ENCODE measurements at places on chromosomes 3 and 15. TPM values are rescaled to one million over a fixed set of nuclear protein-coding genes. Genes with fewer than 3 reads are reported as not detected.

GRCh38 chr3:38620236-38620635 is 29.3 kb downstream of the SCN5A start:
- no peak for DNase-seq

- DNase-seq: peak; percentile 93
These were observed 28.0 kb downstream of the KLHDC8B start for GRCh38 chr3:49199239-49199899.

GRCh38 chr3:173397161-173398110 is at the start of gene NLGN1:
TSS of gene NLGN1 (plus strand) at chr3:173397744.
- peak; percentile 74 for DNase-seq

DNA sequence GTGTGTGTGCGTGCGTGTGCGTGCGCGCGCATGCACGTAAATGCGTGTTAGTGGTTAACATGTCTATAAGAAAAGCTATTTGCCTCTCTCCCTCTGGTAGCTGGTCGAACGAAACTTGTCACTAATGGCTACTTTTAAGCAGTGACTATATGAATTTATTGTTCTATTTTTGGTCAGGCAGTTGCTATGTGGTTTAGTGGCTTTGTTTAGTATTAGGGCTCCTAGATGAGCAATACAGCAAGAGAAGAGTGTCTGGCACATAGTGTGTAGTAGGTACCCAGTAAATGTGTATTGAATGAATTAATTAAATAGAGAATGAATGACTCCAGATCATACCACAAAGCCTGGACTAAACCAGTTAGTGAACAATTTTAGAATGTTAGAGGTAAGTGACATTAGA is 171.6 kb downstream of the PPM1L start:
- DNase-seq: no peak

- DNase-seq: no peak
These were observed 168.4 kb upstream of the CADPS start for GRCh38 chr3:63043631-63044030.

GRCh38 chr15:101725073-101725472 is 800 bp upstream of the TARS3 start:
- DNase-seq: no peak

Gene DCLK3
- 1.4 TPM for total RNA-seq

- DNase-seq: no peak
These were observed 50.2 kb upstream of the SI start for GRCh38 chr3:165128544-165128943.

- DNase-seq: no peak
These were observed 402.4 kb downstream of the SHQ1 start for GRCh38 chr3:72445827-72446217.

DNA sequence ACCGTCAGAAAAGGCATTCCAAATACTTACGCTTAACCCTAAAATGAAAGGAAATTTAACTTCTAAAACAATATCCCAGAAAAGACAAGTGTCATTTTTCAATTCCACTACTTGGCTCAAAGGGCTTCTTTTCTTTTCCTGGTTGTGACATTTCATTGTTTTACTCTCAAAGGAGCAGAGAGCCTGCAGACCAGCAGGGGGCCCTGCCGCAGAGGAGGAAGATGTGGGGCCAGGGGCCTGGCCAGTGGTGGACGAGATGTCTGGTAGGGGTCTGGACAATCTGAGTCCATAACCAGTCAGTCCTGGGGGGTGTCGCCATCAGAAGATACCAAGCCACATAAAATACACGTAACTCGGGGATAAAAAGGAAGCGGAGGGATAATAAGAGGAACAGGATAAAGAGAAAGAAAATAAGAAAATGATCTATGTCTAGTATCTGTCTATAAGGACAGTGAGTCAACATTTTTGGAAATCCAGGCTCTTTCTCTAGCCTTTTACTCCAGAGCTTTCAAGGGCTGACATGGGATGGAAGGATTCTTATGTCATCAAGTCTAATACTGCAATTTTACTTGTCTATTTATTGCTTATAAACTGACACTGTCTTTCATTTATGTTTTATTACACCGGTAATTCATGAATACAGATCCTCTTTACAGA is 54.2 kb upstream of the ARHGEF3 start:
- peak; percentile 68 for DNase-seq

DNA sequence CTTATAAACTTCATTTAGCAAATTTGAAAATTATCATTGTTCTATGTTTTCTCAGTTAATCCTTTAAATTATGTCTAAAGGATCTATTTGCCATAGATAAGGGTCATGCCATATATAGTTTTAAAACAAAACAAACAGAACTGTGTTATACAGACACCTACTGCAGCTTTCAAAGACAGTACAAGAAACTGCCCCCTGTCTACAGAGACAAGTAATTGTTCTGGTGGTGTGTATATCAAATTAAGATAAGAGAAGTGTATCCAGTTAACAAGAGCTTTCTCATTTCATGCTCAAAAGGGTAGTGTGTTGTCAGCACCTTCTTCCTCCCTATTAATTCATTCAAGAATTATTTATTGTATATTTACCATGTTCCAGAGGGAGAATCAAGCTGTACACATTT is 201.2 kb downstream of the FMN1 start:
- DNase-seq: no peak

DNA sequence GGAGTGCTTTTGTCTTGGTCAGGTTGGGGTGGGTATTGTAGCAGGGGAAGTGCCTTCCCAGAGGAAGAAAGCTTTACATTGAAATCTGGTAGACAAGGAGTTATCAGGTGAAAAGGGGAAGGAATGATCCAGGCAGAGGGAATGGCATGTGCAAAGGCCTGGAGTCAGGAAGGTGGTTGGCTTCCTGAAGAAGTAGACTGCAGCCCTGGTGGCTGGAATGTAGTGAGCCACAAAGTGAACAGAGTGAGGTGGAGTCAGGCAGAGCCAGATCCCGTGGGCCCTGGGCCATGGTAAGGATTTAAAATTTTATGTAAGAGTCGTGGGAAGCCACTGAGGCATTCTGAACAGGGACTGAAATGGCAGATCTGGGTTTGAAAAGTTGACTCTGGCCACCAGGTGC is 58.3 kb downstream of the RAB11A start:
- DNase-seq: peak; percentile 42

GRCh38 chr3:60101621-60102020 is 1051.8 kb upstream of the CFAP20DC start:
- DNase-seq: no peak

Gene RAD51
- total RNA-seq: 44.8 TPM

Gene SLC6A11
- total RNA-seq: 1.9 TPM

Gene FEZF2
- 0.11 TPM for total RNA-seq

Gene FETUB
- not detected for total RNA-seq

DNA sequence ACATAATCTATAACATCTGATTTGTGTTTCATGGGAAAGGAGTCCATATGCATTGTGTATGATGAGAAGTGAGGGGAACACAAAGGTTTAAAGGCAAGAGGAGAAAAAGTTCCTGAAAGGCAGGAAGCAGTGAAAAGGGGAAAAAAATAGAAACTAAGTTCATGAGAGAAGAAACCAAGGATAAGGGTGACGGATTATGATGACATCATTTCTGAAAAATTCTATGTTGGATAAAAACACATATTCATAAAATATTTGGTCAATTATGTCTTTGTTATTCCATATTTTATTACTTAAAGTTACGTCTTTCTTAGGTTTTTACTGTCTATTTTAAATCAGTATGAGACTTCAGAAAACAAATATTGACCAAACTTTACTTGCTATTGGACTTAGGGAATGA is 48.6 kb upstream of the CP start:
- no peak for DNase-seq

Gene ITIH1
- not detected for total RNA-seq

Gene CIDEC
- not detected for total RNA-seq

Gene SRGAP3
- total RNA-seq: 3.4 TPM

DNA sequence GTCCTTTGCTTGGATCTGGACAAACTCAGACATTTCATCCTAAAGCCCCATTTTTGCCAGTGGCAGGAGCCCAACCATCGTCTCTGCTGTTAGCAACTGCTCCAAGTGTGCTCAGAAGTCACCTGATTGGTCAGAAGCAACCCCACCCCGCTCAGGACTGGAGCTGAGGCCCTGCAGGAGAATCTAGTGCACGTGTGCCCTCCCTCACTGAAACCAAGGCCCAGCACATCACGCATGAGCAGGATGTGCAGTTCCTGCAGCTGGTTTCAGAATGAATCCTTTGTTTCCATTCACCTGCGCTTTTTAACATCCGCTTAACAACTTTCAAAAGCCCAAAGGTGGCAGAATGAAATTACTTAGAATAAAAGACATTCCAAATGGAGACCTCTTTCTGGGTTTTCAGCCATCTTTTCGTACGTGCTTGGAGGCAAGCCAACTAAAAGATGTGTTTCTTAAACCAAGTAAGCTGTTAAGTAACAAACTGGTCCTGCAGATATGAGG is 81.2 kb downstream of the SRGAP3 start:
- peak; percentile 59 for DNase-seq

DNA sequence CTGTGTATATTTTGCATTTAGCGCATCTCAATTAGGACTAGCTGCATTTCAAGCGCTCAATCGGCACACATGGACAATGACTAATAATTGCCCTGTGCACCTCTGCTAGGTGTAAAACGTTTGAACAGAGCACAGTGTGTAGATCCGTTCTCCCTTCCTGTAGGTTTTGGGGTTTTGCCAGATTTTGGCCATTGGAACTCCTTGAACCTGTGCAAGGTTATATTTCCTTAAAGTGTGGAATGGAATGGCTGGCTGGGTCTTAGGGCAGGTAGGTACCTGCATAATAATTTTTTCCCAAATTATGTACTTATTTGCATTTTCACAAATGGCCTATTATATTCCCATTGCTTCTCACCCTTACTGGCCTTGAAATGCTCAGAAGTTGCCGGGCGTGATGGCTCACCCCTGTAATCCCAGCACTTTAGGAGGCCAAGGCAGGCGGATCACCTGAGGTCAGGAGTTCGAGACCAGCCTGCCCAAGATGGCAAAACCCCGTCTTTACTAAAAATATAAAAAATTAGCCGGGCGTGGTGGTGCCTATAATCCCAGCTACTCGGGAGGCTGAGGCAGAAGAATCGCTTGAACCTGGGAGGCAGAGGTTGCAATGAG is 777 bp downstream of the RNU5B-1 start:
- DNase-seq: no peak

Gene GCHFR
- total RNA-seq: 37.0 TPM

- no peak for DNase-seq
These were observed 17.3 kb upstream of the BSN start for GRCh38 chr3:49536875-49537533.

Gene PODXL2
- total RNA-seq: 24.6 TPM

- no peak for DNase-seq
These were observed 8.6 kb downstream of the KLHL25 start for GRCh38 chr15:85785887-85786780.

DNA sequence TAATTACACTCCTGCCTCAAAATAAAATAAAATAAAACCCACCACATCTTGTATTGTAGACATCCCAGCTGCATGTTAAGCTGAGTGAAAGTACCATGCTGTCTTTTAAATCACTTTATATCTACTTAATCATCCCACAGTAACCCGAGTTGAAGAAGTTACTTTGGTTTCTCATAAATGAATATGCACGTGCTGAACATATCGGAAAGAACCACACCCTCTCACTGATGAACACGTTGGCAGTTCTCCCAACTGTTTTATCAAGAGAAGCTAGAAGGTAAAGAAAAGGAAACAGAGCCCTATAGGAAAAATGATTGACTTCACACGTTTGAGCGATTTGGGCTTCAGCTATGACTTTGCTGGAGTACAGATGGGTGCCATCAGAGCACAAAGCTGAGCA is 15.9 kb upstream of the TM4SF19 start:
- no peak for DNase-seq

GRCh38 chr3:31968927-31969418 is 12.1 kb downstream of the OSBPL10 start:
- DNase-seq: no peak

DNA sequence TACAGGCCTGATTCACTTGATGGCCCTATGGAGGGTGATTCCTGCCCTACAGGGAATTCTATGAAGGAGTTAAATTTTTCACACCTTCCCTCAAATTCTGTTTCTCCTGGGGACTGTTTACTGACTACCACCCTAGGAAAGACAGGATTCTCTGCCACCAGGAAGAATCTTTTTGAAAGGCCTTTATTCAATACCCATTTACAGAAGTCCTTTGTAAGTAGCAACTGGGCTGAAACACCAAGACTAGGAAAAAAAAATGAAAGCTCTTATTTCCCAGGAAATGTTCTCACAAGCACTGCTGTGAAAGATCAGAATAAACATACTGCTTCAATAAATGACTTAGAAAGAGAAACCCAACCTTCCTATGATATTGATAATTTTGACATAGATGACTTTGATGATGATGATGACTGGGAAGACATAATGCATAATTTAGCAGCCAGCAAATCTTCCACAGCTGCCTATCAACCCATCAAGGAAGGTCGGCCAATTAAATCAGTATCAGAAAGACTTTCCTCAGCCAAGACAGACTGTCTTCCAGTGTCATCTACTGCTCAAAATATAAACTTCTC is 43.6 kb downstream of the BLM start:
- DNase-seq: no peak

Gene SIDT1
- not detected for total RNA-seq

Gene OR5K2
- total RNA-seq: not detected

- no peak for DNase-seq
These were observed 152.8 kb downstream of the MEGF11 start for GRCh38 chr15:66100761-66101160.

Gene GALNT15
- 0.04 TPM for total RNA-seq

GRCh38 chr3:57856675-57857074 is 100.6 kb downstream of the SLMAP start:
- no peak for DNase-seq

- no peak for DNase-seq
These were observed 504.0 kb downstream of the UNC13C start for GRCh38 chr15:54482251-54482650.

DNA sequence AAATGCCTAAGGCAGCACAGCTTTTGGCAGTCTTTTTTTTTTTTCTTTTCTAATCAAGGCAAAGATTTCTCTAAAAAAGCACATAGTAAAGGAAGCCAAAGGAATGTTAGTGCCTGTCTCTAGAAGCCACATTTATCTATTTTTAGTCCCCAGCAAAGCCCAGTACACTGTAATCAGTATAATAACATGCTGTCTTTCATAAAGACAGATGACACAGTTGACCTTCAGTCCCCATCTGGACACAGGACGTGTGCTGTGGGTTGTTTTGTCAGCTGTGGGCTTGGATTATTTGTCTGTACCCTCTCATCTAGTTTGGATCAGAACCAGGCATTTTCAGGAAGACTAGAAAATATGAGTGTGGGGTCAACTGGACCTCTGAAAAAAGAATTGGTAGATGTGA is 110.4 kb upstream of the CTNNB1 start:
- DNase-seq: no peak

Gene GOLGA8H
- 0.70 TPM for total RNA-seq

Gene EPHB3
- 1.0 TPM for total RNA-seq

Gene MME
- total RNA-seq: 14.6 TPM

DNA sequence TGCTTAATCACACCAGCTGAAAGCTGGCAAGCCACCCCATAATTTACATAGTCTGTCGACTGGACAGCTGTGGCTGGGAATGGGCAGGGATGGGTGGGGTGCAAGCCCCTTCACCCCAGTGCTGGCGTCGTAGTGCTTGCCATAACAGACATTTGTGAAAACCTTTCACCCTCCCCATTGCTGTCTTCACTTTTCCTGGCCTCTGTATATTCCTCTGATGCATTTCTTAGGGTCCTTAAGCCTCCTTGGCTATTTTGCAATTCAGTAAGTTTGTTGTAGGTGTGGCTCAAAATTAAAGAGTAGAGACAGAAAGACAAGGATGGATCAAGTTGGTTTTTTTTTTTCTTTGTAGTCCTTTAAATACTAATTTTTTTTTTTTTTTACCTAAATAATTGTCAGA is 383.3 kb upstream of the MCTP2 start:
- DNase-seq: no peak

- DNase-seq: peak; percentile 4
These were observed 18.2 kb upstream of the ACOX2 start for GRCh38 chr3:58555203-58555602.

Gene GRM2
- 1.5 TPM for total RNA-seq

Measured in H9 (cell line).